ENCODE measurements at places on chromosomes 16 and 17.

- DNase-seq = peak; percentile 24
These were observed 17.3 kb downstream of the CDR2 start for GRCh38 chr16:22356930-22357634.

DNA sequence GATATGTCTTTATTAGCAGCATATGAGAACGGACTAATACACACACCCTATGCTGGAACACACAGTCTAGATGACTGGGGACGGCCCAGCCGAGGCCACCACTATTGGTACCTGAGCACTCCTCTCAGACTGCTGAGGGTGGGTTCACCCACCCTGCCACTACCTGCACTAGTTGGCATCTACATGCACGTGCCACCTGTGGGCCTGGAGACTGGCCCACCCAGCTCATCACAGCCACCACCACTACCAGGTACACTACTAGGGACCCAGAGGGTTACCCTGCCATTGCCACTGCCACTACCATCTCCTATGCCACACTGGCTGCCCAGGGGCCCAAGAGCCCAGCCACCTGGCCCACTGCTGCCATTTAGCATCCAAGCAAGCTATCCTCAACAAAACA, 32.5 kb downstream of the MEAK7 start:
- DNase-seq = no peak

DNA sequence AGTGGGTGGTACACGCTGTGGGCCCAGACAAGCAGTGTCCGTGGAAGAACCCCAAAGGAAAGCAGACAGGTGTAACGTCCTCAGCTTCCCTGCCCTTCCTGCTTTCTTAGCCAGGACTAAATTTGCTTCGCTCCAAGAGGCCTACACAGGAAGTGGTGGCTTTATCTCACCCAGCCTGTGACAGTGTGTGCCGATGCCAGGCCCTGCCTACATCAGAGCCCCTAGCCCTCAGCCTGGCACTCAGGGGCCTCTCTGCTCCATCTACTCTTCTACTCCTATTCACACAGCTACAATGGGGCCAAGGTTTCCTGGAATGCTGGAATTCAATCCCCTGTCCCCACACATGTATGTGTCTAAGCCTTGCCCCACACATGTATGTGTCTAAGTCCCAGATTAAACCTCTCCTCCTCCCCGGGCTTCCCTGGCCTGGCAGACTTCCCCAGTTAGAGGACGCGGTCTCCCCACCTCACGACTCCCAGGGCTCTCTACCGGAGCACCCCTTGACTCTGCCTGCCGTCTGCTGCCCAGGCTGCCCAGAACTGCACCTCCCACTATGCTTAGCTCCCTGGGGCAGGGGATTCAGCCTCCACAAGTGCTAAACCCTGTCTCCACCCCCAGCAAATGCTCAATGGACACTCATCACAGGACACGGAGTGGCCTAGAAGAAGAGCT, 8.2 kb downstream of the PGAP3 start:
- DNase-seq = peak; percentile 59

DNA sequence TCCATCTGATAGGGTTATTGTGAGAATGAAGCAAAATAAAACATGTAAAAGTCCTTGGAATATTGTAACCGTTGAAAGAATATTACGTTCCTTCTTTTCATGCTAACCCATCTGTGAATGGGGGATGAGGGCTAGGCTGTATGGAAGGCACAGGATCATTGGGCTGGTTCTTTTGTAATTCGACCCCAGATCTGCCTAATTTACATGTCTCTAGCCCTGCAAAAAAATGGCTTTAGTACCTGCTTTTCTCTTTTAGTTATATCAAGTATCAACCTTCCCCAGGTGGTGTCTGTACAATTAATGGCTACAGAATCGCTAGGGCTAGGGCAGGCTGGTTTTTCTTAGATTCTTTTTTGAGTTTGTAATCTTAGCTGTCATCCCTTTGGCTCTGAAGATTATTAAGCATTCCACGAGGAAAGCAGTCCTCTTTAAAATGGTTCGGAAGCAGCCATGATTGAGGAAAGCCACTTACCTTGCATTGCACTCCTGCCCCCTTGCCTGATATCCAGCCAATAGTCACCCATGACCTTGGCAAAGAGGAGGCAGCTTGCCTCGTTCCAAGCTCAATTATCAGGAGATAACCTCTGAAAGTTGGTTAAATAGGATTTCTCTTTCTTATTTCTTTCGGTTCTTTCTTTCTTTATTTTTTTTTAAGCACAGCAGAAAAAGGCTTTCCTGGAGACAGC, 153.9 kb upstream of the ZKSCAN2 start:
- DNase-seq = no peak
